ENCODE measurements at places on chromosomes 5 and 9.

DNA sequence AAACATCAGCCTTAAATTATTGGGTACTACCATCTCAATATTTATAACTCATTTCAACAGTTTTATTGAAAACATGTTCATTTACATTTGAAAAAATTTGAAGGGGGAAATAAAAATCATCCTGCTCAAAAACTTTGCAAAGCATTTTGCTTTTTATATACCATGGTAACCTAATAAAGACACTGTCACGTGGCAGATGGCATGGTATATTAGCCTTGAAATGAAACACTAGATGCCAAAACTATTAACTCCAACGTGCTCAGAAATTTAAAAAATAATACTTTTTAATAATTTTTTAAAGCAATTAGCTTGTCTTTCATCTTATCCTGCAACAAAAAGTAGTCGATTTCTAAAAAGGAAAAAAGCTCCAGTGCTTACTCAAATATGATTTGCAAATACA, 88.6 kb upstream of the NFIB start:
- no peak for DNase-seq

- DNase-seq, result no peak
These were observed 50.3 kb downstream of the RAD50 start for GRCh38 chr5:132607095-132607494.

DNA sequence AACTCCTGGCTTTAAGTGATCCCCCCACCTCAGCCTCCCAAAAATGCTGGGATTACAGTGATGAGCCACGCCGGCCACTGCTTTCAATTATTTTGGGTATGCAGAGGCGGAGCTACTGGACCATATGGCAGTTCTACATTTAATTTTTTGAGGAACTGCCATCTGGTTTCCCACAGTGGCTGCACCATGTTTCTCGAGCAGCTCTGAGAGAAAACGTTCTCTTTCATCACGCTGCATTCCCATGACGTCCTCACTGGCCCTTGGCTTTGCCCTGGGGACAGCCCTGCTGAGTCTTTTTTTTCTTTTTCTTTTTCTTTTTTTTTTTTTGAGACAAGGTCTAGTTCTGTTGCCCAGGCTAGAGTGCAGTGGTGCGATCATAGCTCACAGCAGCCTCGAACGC, 35.5 kb upstream of the GRHPR start:
- DNase-seq, result peak; percentile 15

GRCh38 chr9:129084087-129084486, 3.2 kb downstream of the DOLPP1 start:
- no peak for DNase-seq

DNA sequence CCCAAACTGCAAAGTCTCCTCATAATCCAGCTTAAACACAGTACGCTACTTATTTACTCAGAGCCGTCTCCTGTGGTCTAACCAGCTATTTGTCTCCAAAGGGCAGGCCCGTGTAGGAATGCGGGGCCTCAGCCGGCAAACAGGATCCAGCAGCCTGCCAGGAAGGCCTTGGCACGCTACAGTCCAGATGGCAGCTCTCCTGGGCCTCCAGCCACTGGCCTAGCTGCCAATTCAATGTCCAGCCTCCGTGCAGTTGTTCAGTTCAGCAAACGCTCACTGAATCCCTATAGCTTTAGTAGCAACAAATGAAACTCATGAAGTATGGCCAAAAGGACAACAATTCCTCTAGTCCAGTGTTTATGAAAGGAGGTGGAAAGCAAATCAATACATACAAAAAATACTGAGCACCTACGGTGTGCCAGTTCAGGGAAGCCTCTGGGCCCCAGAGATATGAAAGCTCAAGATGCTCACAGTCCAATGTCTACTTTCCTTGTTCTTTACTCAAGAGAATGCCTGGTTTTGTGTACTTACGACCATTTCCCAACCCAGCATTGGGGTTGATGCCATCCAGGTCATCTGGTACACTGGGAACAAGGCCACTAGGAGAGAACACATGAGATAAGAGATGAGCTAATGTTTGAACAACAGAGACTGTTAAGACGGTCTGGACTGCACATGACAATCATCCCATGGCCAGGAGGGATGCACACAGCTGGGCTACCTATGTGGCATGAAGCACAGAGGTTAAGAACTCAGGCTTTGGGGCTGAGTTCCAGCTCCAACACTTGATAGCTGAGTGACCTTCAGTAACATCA, 8.3 kb downstream of the CDK5RAP2 start:
- DNase-seq, result peak; percentile 88

GRCh38 chr5:149680810-149681221, 49.3 kb upstream of the PPARGC1B start:
- DNase-seq, result no peak

GRCh38 chr9:82313697-82314096, 325.1 kb downstream of the SPATA31D1 start:
- no peak for DNase-seq

DNA sequence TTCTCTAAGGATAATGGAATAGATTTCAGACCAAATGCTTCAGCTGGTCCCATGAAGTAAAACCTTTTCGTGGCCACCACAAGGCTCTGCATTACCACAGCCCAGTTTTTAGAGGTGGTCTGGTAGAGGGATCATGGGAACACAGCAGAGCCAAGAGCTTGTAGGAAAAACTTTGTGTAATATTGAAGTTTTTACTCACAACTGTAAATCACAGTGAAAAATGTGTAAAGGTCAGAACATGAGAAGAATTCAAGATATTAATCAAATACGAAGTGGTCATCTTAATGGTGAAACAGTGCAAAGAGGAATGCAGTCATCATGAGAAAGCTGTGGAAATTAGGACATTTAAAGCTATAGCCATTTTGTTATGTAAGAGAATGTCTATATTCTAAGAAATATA, 197.5 kb downstream of the NPR3 start:
- no peak for DNase-seq

DNA sequence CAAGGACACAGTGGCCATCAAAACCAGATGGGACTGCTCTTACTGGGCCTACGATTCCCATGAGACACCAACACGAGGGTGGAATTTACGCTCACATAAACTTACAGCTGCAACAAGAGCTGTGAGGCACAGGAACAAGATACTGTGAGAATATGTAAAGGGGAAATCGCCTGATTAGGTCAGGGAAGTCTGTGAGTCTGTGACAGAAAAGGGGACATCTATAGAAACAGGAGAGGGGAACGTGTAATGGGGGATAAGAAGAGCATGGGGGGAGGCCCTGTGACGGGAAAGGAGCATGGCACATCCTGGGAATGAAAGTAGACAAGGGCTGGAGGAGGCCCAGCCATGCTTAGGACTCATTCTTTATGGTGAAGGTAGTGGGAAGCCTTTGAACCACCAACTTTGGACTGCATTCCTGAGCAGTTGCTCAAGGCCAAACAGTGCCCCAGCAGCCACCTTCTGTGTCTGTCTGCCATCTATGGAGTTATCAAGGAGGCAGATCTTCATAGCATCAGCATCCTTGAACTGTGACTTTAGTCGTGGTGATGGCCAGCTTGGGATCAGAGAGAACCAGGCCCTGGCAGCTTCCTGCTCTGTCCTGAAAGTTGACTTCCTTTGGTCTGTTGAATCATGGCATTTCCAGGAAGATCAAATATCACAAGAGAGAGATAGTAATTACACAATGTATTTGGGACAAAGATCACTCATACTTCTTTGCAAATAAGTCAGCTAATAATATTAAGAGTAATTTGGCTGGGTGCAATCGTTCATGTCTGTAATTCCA, 87.9 kb upstream of the FAM169A start:
- DNase-seq, result peak; percentile 35

GRCh38 chr9:84789463-84789830, 119.9 kb downstream of the NTRK2 start:
- no peak for DNase-seq

DNA sequence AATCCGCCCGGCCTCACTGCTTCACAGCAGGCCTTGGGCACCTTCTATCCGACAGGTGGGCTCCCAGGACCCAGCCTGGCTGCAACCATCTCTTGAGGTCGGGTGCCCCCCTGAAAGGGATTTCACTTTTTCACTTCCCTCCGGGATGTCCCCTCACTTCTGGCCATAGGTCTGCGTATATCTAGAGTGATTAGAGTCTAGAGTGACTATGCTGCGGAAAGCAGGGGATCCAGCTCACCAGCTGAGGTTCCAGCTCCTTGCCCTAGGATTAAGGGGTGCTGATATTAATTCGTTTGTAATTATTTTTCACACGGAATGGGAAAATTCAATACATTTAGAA, 3.1 kb downstream of the DMRT2 start:
- DNase-seq, result no peak

DNA sequence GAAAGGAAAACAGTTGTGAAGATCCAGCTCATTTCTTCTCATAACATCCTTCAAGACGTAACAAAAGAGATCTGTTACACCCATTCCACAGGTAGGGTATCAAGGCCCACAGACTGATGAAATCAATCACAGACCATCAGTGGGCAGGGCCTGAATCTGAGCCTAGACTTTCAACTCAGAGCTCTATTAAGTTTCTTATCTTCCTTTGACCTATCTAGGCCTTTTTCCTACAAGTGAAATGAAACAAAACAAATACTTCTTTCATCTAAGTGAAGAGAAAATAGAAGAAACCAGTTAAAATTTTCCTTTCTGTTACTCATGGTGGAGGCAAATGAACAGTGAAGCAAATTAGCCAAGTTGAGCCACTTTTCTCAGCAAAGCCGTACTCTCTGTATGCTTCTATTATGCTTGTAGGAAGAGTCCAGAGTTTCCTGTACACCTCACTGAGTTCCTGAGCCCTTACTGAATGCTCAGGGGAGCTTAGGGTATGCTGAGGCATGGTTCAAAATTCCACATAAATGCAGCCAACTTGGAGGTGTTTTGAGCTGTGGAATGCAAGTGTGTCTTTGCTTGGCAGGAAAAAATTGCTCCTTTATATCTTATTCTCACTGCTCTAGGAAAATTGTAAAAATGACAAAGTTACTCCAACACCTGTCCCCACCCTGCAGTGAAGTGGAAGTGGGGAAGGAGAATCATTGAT, 91.9 kb downstream of the FEM1C start:
- DNase-seq, result no peak

- no peak for DNase-seq
These were observed 2308.8 kb upstream of the ACO1 start for GRCh38 chr9:30075451-30076199.

- DNase-seq, result peak; percentile 95
These were observed 20.4 kb upstream of the RPS14 start for GRCh38 chr5:150469718-150470469.

DNA sequence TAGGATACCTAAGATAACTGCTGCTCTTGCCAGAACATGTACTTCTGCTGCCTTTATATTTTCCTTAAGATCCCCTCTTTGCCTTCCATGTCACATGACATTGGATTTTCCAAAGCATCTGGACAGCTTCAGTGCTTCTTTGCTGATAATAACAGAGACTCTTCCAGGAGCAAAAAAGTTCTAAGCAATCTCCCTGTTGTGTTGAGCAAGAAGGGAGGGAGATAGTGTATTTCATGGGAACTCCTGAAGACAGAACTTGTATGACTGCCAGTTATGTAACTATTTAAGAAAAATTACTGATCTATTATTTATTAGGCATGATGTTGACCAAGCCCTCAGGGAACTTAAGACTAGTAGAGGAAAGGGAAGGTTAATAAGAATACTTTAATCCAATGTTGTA, 454.7 kb downstream of the SPATA31D1 start:
- DNase-seq, result no peak

DNA sequence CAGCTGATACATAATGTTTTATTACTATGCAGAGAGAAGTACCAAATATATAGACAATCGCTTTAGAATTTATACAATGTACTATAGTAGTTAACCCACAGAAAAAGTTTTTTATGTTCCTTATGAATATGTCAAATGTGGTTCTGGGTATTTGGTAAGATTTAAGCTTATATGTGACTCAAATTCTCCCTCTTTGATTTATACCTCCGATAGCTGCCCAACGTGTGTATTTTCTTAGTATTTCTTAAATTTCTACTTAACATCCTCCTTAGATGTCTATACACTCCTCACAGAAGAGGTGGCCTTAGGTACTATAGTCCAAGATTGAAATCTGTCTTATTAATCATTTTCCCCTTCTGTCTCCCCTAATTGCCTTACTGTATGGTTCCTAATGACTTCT, 138.6 kb upstream of the TNFAIP8 start:
- no peak for DNase-seq

- DNase-seq, result no peak
These were observed 181.3 kb upstream of the DMRT1 start for GRCh38 chr9:660227-660626.

DNA sequence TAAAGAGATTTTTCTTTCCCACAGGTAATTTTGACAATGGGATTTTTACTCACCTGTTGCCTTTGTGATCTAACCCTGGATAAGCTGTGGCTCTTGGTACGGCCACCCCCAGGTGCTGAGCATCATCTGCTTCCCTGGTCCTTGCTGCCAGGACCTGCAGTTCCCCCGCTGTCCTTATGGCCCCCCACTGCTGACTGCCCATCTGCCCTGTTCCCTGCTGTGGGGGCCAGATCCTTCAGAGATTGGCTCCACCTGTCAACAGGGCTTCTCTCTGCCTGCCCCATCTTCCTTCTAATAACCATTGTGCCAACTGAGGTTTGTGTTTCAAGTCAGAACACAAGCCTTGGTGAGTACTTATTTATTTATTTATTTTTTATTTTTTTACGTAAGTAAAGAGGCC, 183.3 kb downstream of the MAPKAP1 start:
- DNase-seq, result no peak

DNA sequence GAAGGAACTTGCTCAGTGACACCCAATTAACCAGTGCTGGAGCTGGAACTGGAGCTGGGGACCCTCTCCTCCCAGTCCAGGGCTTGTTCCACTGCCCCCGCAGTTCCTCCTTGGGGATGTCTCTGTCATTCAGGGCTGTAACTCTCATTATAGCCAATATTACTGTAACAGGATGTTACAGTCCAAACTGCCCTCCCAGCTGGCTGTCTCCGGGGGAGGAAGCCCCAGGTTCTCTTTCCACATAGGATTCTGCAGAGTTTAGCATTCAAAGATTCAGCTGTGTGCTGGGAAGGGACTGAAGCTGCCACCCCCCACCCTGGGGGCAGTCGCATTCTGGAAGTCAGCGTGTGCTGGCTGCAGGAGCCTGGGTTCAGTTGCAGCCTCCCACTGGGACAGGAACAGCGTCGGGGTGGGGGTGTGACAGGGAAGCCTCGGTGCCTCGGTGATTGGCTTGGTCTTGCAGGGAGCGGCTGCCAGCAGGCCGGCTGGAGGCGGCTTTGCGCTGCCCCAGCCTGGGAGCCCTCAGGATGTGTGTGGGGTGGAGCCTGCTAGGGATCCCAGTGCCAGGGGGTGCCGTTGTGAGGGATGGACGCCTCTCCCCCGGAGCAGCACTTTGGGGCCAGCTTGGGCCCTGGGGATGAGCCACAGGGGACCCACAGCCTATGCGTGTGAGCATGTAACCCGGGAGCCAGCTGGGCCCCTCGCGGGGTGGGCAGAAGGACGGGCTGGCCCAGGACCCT, 101.1 kb downstream of the RGS3 start:
- DNase-seq, result peak; percentile 93

- no peak for DNase-seq
These were observed 155.5 kb upstream of the RAD23B start for GRCh38 chr9:107127608-107128007.

GRCh38 chr5:151223447-151224264, at the start of gene CCDC69:
Gene CCDC69 (minus strand): TSS chr5:151224092. CDS start chr5:151223970, 122 bp downstream.
- DNase-seq, result peak; percentile 84

DNA sequence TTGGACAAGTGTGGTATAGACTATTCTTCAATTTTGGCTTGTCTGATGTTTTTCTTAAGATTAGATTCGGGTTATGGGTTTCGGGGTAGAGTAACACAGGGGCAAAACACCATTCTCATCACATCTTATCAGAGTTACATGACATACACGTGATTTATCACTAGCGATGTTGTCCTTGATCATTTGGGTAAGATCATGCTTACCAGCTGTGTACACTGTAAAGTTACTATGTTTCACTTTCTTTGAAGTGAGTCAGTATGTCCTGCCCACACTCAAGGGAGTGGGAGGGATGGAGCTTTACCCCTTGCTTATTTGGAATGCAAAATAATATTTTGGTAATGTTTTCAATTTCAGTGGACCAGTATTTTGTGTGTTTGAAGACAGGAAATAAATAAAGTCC, 101.8 kb upstream of the TAF11L2 start:
- peak; percentile 53 for DNase-seq

All from adipocyte (in vitro differentiated cells).